Immature natural killer cell (primary cell): ENCODE measurements at places on chromosomes 7 and 10. TPM values are rescaled to one million over a fixed set of nuclear protein-coding genes. Genes with fewer than 3 reads are reported as not detected.

DNA sequence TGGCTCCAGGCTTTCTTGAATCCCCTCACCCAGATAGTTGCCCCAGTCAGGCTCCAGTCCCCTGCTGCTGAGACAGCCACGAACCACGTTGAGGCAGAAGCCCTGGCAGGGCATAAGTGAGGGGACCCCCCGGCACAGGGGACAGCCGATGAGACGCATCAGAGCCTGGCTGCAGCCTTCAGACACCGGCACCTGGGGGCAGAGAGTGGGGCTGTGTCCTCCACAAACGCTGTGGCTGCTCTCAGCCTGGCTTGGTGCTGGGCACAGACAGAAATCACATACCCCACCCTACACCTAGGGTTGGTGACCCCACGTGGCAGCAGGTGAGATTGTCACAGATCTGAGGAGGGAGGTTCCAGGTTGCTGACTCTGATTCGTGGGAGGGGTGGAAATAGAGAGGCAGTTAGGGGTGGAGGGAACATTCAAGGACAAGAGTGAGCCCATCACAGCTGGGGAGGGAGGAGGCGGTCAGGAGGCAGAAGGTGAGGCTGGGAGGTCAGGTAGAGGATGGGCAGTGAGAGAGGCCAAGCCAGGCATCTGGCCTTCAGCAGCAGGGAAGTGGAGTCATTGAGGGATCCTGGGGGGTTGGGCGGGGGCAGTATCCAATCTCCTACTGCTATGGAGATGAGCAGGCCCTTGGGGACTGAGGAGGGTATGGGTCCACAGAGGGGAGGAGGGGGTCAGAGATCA lies 3.2 kb downstream of the GPC2 start:
- H3K4me3 ChIP-seq = no peak overlapping the region
- peaks cover 28% of the 10 kb centered on the region for H3K4me1 ChIP-seq
- no peak for DNase-seq
- H3K27me3 ChIP-seq = peaks cover 8% of the 10 kb centered on the region
- H3K36me3 ChIP-seq = no peaks in the 10 kb centered on the region

DNA sequence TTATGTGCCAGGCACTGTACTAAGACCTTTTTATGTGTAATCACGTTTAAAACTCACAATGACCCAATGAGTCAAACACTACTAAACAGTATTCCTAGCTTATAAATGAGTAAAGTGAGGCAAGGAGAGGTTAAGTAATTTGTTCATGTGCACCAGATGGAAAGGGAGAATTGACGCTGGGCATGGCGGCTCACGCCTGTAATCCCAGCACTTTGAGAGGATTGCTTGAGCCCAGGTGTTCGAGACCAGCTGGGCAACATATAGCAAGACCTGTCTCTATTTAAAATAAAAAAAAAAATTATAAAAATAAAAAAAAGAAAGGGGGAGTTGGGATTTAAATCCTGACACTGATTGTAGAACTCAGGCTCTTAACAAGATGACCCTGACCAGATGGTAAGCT lies 46.7 kb upstream of the DLG5 start:
- peaks cover 17% of the 10 kb centered on the region for H3K36me3 ChIP-seq
- H3K27me3 ChIP-seq = no peaks in the 10 kb centered on the region

The MORN4 gene
- polyA plus RNA-seq = 6.1 TPM

The CTTNBP2 gene
- not detected for polyA plus RNA-seq

- no peak overlapping the region for H3K4me3 ChIP-seq
- H3K36me3 ChIP-seq = no peaks in the 10 kb centered on the region
- H3K27ac ChIP-seq = no peak overlapping the region
- peaks cover 2% of the 10 kb centered on the region for H3K27me3 ChIP-seq
- H3K4me1 ChIP-seq = no peaks in the 10 kb centered on the region
Measured at GRCh38 chr7:104723001-104723400, 291.0 kb upstream of the KMT2E start.

DNA sequence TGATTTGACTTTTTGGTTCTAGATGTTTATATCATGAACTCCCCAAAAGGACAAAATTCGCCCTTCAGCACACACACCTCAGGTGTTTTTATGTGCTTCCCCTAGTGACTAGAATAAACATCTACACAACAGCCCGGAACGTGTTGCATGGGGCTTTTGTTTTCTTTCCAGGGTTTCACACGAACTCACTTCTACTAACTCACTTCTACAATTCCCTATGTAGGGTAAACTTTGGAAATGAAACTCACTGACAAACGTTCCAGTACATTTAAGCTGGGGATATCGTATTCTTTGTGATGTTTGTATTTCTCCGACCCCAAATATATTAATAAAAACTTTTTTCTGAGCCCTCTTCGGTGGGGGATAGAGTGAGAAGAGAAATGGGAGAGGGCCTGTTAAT lies 1.4 kb downstream of the TRA2A start:
- H3K4me1 ChIP-seq = peaks cover 69% of the 10 kb centered on the region
- peaks cover 13% of the 10 kb centered on the region for H3K27me3 ChIP-seq
- DNase-seq = peak; percentile 49
- H3K36me3 ChIP-seq = no peaks in the 10 kb centered on the region
- H3K4me3 ChIP-seq = peak overlapping the region; percentile 97

The SHTN1 gene
- 0.66 TPM for polyA plus RNA-seq

- no peak overlapping the region for H3K4me3 ChIP-seq
- peaks cover 2% of the 10 kb centered on the region for H3K27me3 ChIP-seq
Measured at GRCh38 chr7:42093349-42093905, 143.6 kb downstream of the GLI3 start.
